ENCODE measurements at places on chromosomes 1 and 21. TPM values are rescaled to one million over a fixed set of nuclear protein-coding genes. Genes with fewer than 3 reads are reported as not detected.
A peak's percentile ranks its signal among the peaks of the same experiment; 100 is the strongest.

PLOD1 gene
- total RNA-seq = 64.4 TPM

FAF1 gene
- 99.2 TPM for total RNA-seq

OR2W3 gene
- not detected for total RNA-seq

DNA sequence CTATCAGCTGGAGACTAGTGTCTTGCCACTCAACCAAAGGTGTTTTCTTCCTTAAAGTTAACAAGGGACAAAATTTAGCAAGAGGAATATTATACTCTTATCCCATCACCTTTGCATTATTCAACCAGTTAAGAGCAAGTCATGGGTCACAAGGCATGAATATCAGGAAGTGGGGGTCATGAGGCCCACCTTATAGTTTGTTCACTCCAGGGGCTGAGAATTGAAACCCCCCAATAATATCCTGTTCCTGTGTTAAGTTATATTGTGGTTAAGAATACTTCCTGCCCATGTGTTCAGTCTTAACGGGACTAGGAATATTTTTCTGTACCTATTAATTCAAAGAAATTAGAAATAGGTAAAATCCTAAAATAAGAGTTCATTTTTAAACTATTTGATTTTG is 239.7 kb downstream of the S1PR1 start:
- no peak for DNase-seq

DNA sequence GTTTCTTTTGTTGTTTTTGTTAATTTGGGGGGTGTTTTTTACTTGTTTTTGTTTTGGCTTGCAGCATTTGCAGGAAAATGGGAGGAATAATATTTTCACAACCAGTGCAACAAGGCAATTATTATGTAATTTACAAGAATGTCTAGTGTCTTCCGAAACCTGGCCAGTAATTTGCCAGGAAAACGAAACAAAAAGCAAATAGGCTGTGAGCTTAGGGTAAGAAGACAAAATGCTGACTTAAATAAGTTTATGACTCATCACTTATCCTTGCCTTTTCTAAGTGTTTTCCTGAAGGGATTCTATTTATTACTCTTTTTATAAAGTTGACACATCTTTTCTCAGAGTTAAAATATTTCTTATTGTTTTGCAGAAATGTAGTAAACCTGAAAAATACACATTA is 49.8 kb downstream of the KCNT2 start:
- DNase-seq = no peak

GRCh38 chr1:15760520-15761211 is 2.1 kb downstream of the FBLIM1 start:
- peak; percentile 72 for DNase-seq

- no peak for DNase-seq
Measured at GRCh38 chr21:44704636-44705001, 6.8 kb downstream of the TSPEAR start.

GRCh38 chr1:158327481-158327880 is 3.9 kb downstream of the CD1B start:
- no peak for DNase-seq

- DNase-seq = no peak
Measured at GRCh38 chr1:231390071-231390470, 32.0 kb downstream of the EGLN1 start.

DNA sequence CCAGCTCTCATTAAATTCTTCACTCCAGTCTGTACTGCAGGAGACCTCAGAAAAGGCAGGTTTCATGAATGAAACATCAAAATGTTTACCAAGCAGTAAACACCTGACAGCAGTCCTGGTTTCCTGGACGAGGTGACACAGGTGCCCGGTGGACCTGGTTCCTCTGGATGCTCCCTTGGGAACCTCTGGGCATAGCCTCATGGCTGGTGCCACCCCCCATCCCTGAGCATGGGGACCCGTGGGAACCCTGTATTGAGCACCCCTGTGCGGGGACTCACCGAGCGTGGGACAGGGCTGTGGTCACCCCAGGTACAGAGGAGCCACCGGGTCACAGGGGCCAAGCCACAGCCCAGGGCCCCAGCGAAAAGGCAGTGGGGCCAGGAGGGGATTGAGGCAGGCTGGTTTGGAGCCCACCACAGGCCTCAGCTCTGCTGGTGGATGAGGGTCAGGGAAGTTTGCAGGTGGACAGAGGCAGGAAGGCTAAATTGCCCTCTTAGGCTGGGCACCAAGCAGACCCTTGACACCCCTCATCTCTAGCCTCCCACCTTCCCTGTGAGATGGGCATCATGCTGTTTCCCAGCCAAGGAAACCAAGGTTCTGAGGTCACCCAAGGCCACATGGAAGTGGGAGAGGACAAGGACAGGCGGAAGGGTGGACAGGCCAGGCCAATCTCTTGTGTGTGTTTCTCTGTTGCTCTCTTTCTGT is 158.4 kb downstream of the PTPRU start:
- DNase-seq = no peak

Measured in left ventricle myocardium superior (tissue), 1 donor.